ENCODE measurements at places on chromosomes 2 and 18. TPM values are rescaled to one million over a fixed set of nuclear protein-coding genes. Genes with fewer than 3 reads are reported as not detected.

Gene NTSR2
- total RNA-seq = not detected

Gene RALB
- total RNA-seq = 36.0 TPM

Gene HRH4
- not detected for total RNA-seq

Gene ADD2
- total RNA-seq = 2.6 TPM

Gene MAP3K19
- not detected for total RNA-seq
